Activated T-helper 2 cell treated with anti-CD3 and anti-CD28 coated beads, Interferon-gamma antibody, Interleukin-2, Interleukin-4, amounts not matched to agents 10 μg/mL and 5 μg/mL and 100 μg/mL, durations not matched to agents 14 hours and 24 hours and 36 hours (primary cell): ENCODE measurements at places on chromosomes 2 and 18. TPM values are rescaled to one million over a fixed set of nuclear protein-coding genes. Genes with fewer than 3 reads are reported as not detected.

GRCh38 chr2:190765386-190766173 is 115.0 kb upstream of the GLS start:
- H3K36me3 ChIP-seq: no peaks in the 10 kb centered on the region
- H3K27me3 ChIP-seq: no peaks in the 10 kb centered on the region
- H3K4me1 ChIP-seq: peaks cover 48% of the 10 kb centered on the region
- no peak overlapping the region for H3K27ac ChIP-seq
- DNase-seq: no peak
- no peak overlapping the region for H3K4me3 ChIP-seq

DNA sequence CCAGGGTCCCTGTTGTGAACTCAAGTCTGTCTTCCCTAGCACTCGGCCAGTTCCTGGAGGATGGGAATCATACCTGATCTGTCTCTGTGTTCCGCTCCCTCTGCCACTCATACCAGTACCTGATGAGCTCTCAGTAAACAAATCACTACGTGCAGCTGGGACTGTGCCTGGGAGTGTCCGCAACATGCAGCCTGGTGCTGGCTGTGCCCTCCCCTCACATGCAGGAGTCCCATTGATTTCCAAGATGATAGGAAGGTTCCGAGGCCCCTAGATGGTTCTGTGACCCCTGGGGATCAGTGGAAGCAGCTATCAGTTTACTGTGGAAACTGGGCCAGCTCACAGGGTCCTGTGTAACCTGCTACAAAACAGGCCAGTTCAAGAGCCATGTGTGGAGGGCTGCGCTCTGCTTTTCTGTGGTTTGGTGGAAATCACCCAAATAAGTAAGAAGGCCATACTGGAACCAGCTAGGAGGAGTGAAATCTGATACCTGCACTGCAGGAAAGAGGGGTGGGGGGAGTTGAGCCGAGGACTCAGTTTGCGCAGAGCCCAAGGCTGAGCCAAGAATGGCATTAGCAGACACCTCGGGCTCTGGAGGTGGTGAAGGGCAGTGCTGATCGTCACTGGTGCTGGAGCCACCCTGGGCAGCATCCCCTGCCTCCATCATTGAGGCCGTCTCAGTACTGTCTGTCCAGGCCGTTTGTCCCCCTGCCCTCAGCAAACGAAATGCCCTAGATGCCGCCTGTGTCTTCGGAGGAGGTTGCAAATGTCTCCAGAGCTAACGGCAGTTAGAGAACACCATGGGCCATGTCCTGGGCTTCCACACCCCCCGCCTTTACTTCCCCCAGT is 93.3 kb downstream of the KLHL29 start:
- H3K27me3 ChIP-seq: peaks cover 20% of the 10 kb centered on the region
- no peaks in the 10 kb centered on the region for H3K36me3 ChIP-seq
- H3K4me3 ChIP-seq: no peak overlapping the region
- H3K27ac ChIP-seq: no peak overlapping the region
- DNase-seq: no peak
- H3K4me1 ChIP-seq: no peaks in the 10 kb centered on the region

Gene ZNF24
- 46.0 and 51.5 TPM in 2 replicates for total RNA-seq

GRCh38 chr2:41771710-41772109 is 276.1 kb upstream of the PKDCC start:
- H3K27ac ChIP-seq: no peak overlapping the region
- no peaks in the 10 kb centered on the region for H3K4me1 ChIP-seq
- H3K36me3 ChIP-seq: no peaks in the 10 kb centered on the region
- no peak overlapping the region for H3K4me3 ChIP-seq

GRCh38 chr2:182550234-182550633 is 123.4 kb upstream of the PDE1A start:
- H3K4me3 ChIP-seq: no peak overlapping the region
- no peaks in the 10 kb centered on the region for H3K36me3 ChIP-seq
- no peak overlapping the region for H3K27ac ChIP-seq

DNA sequence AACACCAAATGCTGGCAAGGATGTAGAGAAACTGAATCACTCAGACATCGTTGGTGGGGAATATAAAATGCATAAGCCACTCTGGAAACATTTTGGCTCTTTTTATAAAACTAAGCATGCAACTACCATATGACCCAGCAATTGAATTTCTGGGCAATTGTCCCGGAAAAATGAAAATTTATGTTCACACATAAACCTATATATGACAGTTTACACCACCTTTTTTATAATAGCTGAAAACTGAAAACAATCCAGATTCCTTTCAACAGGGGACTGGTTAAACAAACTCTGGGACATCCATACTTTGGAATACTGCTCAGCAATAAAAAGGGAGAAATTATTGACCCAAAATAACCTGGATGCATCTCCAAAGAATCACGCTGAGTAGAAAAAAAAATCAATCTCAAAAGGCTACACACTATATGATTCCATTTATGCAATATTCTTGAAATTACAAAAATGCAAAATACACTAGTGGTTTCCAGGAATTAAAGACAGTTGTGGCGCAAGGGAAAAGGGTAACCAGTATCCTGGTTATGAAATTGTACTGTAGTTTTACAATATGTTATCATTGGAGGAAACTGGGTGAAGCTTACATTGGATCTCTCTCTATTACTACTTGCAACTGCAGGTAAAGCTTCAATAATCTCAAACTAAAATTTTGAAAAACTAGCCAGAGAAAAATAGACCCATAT is 130.2 kb upstream of the PID1 start:
- H3K27me3 ChIP-seq: no peaks in the 10 kb centered on the region
- H3K4me3 ChIP-seq: no peak overlapping the region
- no peaks in the 10 kb centered on the region for H3K4me1 ChIP-seq
- no peak for DNase-seq
- no peak overlapping the region for H3K27ac ChIP-seq

Gene GRB14
- not detected in 2 replicates for total RNA-seq

DNA sequence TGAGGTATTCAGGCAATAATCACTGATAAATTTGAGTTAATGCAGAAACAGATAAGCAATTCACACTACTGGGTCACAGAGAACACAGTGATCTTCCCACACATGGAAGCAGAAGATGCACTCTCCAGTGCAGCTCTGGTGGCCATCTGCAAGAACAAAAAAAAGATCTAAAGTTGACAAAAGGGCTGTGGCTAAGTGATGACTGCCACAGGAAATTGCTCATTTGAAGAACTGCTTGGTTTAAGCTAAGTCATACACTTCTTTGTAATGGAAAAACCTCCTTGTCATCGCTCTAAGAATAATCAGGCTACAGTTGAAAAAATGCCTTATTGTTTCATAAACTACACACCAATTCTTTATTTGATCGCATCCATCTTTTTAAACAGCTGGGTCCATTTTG is 115.1 kb downstream of the DTNB start:
- H3K27ac ChIP-seq: peak overlapping the region; percentile 94
- peaks cover 59% of the 10 kb centered on the region for H3K4me1 ChIP-seq
- no peaks in the 10 kb centered on the region for H3K27me3 ChIP-seq
- peak overlapping the region; percentile 34 for H3K4me3 ChIP-seq
- peaks cover 29% of the 10 kb centered on the region for H3K36me3 ChIP-seq

DNA sequence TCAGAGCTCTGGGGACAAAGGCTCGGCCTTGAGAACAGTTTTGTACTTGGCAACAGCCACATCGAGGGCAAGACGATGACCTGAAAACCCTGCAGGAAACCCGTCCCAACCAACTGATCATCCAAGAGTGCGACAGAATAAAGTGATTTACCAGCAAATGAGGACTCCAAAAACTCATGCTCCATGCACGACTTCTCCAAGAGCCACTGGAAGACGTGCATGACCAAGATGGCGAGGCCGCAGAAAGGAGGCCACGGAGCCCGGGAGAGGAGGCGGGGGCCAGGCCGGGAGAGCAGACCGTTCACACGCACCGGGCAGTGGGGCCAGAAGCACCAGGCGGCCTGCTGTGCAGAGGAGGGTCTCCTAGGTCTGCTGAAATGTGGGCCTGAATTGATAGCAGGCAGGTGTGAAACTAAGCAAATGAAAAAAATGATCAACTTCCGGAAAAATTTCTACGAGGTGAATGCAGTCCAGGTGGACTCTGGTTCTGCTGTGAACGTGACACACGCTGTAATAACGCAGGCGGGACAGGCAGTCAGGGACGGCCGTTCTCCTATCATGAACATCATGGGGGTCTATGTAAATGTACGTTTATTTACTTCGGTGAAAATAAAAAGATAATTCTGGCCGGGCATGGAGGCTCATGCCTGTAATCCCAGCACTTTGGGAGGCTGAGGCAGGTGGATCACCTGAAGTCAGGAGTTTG is 252.2 kb downstream of the HDAC4 start:
- H3K27ac ChIP-seq: no peak overlapping the region
- no peaks in the 10 kb centered on the region for H3K27me3 ChIP-seq
- no peak overlapping the region for H3K4me3 ChIP-seq
- peaks cover 68% of the 10 kb centered on the region for H3K36me3 ChIP-seq

GRCh38 chr18:31723990-31724711 is 36.5 kb downstream of the SLC25A52 start:
- peaks cover 4% of the 10 kb centered on the region for H3K4me1 ChIP-seq
- no peaks in the 10 kb centered on the region for H3K36me3 ChIP-seq
- no peak overlapping the region for H3K27ac ChIP-seq
- peak overlapping the region; percentile 59 for H3K4me3 ChIP-seq
- no peak for DNase-seq
- peaks cover 35% of the 10 kb centered on the region for H3K27me3 ChIP-seq

DNA sequence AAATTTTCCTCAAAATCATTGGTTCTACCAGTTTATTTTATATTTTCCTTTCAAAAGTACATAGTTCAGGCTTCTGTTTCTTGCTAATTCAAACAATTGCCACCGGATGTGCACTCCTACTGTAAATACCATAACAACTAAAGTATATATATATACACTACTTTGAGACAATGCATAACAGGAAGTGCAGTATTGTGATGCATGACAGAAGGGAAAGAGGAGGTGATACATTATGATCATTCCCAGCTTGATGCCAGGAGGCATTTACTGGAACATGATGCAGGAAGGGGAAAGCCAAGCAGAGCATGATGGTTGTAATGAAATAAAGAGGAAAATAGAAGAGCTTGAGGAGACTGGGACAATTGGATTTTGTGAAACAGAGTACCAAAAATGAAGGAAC is 215.2 kb upstream of the NT5C1B start:
- no peak for DNase-seq
- H3K27ac ChIP-seq: no peak overlapping the region
- H3K4me1 ChIP-seq: no peaks in the 10 kb centered on the region
- peaks cover under 1% of the 10 kb centered on the region for H3K27me3 ChIP-seq
- H3K4me3 ChIP-seq: no peak overlapping the region
- H3K36me3 ChIP-seq: no peaks in the 10 kb centered on the region

GRCh38 chr2:104865096-104865470 is 11.2 kb downstream of the POU3F3 start:
- no peak for DNase-seq
- H3K27ac ChIP-seq: no peak overlapping the region
- no peaks in the 10 kb centered on the region for H3K4me1 ChIP-seq
- no peaks in the 10 kb centered on the region for H3K36me3 ChIP-seq

DNA sequence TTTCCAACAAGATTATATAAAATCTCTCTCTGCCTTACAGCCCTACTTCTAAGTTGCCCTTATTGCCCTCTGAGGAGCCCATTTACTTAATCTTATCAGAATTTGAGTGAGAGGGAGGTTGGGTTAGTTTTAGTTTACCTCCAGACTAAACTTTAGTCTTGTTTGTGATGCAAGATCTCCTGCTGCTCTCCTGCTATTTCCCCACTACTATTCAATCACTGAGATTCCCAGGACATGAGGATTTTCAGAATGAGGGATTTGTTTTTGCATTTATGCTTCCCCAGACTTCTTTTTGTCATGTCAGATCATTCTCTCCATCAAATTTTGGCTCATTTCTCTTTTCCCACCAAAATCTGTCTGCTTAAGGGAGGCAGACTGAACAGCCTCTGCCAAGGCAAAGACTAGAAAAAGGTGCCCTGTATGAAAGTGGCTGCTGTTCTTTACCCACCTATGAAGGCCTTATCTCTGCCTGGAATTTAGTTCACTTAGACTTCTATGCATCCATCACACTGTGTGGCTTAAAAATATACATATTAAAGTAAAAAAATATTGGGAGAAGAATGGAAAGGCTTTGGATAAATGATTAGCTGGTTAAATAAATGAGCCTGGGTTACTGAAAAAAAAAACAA is 401.3 kb downstream of the PID1 start:
- H3K4me3 ChIP-seq: no peak overlapping the region
- no peaks in the 10 kb centered on the region for H3K36me3 ChIP-seq
- H3K27ac ChIP-seq: no peak overlapping the region
- H3K27me3 ChIP-seq: no peaks in the 10 kb centered on the region
- no peaks in the 10 kb centered on the region for H3K4me1 ChIP-seq
- no peak for DNase-seq

Gene PFN4
- total RNA-seq: 0.30 TPM in 1 of 2 replicates, not detected in the other

DNA sequence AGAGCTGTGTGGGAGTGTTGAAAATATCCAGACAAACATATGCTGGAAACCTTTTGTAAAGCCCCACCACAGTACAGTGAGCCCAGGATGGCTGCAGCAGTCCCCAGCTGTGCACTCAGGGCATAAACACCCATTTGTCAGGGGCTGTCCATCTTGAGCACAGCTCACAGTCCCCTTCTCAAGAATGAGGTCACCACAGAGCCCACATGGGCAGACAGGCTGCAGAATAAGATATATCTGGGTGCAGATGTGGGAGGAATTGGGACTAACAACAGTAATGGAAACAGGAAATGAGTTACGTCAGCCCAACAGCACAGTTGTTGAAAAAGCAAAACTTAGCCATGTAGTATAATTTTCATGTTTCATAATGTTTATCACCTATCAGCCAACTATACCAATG is 219.6 kb downstream of the ETAA1 start:
- no peaks in the 10 kb centered on the region for H3K36me3 ChIP-seq
- H3K4me1 ChIP-seq: no peaks in the 10 kb centered on the region
- H3K27ac ChIP-seq: no peak overlapping the region
- H3K27me3 ChIP-seq: no peaks in the 10 kb centered on the region

- no peak for DNase-seq
- peaks cover 8% of the 10 kb centered on the region for H3K27me3 ChIP-seq
- peaks cover 12% of the 10 kb centered on the region for H3K4me1 ChIP-seq
- H3K36me3 ChIP-seq: no peaks in the 10 kb centered on the region
- H3K4me3 ChIP-seq: no peak overlapping the region
Measured at GRCh38 chr2:61726456-61727209, 127.2 kb downstream of the FAM161A start.

Gene C2orf66
- total RNA-seq: 0.25 TPM in 2 replicates

DNA sequence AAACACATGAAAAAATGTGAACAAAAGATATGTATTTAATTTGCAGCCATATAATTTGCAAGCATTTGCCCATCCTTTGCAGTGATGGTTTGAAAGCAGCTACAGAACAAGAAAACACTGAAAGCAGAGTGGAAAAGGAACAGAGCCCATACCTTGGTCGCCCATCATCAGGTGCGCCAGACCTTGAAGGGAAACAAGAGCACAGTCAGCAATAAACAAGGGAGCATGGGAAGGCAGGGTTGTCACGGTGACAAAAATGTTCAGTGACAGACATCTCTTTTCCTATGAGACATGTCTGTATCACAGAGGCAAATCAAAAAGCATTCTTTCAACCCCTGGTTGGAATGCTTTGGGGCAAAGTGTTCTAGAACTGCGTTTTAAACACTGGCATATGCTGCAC is 109.4 kb downstream of the NRXN1 start:
- no peaks in the 10 kb centered on the region for H3K27me3 ChIP-seq
- no peak overlapping the region for H3K4me3 ChIP-seq
- no peaks in the 10 kb centered on the region for H3K4me1 ChIP-seq
- H3K36me3 ChIP-seq: no peaks in the 10 kb centered on the region
- DNase-seq: no peak
